ENCODE measurements at places on chromosomes 12 and 14.

- DNase-seq = no peak
These were observed 48.7 kb downstream of the NOS1 start for GRCh38 chr12:117312770-117313169.

GRCh38 chr12:27290501-27291168, 42.0 kb upstream of the BMAL2 start:
- DNase-seq = no peak

- DNase-seq = no peak
These were observed 51.5 kb downstream of the HCAR2 start for GRCh38 chr12:122651520-122652224.

GRCh38 chr12:62763312-62763711, 171.6 kb downstream of the PPM1H start:
- DNase-seq = no peak

DNA sequence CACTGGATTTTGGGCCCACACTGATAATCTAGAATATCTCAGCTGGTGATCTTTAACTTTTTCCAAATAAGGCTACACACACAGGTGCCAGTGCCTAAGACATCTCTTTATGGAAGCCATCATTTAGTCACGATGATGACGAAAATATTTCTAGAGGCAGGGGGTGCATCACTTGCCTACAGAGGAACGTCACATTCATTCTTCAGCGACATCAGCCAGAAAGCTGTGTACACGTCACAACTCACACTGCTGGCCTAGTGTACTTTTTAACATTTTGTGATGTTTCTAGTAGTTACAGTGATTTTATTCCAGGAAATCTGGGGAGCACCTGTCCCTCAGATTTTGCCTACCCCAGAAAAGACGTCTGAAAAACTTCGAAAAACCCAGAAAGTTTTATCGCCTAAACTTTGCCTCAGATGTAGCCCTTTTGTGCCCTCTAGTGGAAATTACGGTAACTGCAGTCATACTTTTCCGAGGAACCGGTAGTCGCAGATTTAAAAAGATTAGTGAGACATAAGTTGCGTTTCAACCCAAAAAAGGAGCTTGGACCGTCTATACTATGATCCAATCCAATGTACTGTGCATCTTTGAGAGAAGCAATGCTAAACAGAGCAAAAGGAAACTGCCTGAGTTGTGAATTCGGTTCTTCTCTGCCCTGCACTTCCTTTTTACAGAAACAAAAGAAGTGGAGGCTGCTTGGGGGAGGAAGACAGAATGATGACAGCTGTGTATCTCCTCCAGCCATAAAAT, 64.3 kb upstream of the STON2 start:
- no peak for DNase-seq

GRCh38 chr14:75221797-75222196, 45.4 kb upstream of the TMED10 start:
- no peak for DNase-seq

GRCh38 chr12:16369156-16369555, 21.7 kb downstream of the MGST1 start:
- no peak for DNase-seq

DNA sequence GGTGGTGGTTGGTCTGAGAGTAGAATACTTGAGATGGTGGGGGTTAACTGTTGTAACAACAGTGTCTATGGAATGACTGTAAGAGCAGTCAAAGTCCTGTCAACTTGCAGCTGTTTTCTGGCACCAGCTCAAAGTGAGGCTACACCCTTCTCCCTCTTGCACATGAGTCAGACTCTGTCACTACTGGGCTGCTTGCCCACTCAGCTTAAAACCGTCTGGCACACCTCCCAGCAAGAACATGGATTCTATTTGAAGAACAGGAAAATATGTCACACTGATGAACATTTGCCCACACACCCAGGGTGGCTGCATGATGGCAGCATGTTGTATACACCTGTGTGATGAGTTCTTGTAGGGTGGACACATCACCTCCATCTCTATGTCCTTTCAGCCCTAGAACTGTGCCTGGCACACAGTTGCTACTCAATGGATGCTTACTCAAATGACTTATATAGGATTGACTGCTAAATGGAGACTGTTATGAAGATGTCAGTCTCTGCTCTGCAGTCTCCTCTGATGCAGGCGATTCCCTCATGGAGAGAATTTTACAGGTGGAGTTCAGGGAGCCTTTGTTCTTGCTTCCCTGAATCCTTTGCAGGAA, 19.3 kb upstream of the SERPINA6 start:
- DNase-seq = no peak

- DNase-seq = peak; percentile 28
These were observed 417 bp downstream of the GLS2 start for GRCh38 chr12:56487448-56488040.

DNA sequence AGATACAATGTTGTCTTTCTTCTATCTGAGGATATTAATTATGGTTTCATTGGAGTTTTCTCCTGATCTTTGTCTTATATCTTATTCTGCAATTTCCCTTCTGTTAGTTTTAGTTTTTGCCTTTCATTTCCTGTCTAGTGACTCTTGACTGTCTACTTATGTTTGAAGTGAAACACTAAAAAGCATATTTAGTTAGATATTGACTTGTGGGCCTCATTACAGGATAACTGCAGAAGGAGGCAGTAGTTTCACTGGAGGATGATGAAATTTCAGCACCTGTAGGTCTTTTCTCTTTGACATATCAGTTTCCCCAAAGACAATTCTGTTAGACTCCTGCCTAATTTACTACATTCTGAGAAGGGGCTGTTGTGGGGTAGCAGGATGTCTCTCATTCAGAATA, 97.5 kb upstream of the NEDD1 start:
- no peak for DNase-seq

- DNase-seq = peak; percentile 10
These were observed 146.8 kb upstream of the RASSF8 start for GRCh38 chr12:25811656-25812126.

GRCh38 chr12:105322070-105322469, 8.4 kb upstream of the C12orf75 start:
- DNase-seq = no peak

DNA sequence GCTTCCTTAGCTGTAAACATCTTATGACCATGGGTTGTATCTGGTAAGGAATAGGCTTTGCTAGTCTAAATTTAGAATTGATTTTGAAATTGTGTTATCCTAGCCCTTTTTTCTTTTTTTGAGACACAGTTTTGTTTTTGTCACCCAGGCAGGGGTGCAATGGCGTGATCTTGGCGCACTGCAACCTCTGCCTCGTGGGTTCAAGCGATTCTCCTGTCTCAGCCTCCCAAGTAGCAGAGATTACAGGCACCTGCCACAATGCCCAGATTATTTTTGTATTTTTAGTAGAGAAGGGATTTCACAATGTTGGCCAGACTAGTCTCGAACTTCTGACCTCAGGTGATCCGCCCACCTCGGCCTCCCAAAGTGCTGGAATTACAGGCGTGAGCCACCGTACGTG, 2.4 kb upstream of the TUBA1B start:
- DNase-seq = no peak

GRCh38 chr12:109912855-109913321, 12.8 kb downstream of the TCHP start:
- DNase-seq = no peak

GRCh38 chr12:11722071-11722470, 72.6 kb downstream of the ETV6 start:
- DNase-seq = no peak

DNA sequence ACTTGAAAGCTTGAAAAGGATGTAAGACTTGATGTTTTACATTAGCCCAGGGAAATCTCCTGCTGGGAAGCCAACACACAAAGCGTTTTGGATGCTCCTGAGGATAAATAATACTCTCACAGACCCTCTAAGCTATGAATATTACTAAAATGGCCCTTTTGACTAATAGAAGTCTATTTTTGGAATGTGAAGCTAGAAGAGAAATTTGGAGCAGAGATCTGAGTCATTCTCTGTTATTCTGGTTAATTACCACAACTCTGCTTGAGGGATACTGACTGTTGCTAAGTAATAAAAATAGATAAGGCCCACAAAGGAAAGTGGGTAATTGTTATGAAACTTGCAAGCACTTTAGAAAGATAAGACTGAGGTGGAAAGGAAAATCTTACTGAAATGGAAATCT, 346.2 kb upstream of the STXBP6 start:
- DNase-seq = no peak

GRCh38 chr12:57452937-57453509, 2.1 kb upstream of the INHBE start:
- peak; percentile 56 for DNase-seq

DNA sequence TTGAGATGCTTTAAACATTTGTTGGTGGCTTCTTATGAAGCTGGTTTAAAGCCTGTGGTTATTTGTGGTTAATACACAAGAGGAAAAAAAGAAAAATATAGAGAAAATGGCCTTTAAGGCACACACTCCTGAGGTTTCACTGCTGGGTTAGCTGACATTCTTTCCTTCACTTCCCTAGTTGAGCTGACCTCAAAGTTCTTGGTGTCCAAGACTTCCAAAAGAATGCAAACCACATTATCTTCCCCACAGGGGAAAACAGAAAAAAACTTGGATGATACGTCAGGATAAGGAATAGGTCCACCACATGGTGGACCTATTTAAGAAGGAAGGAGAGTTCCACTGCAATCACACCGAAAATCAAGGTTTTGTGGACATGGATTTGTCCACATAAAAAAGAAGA, 94.3 kb downstream of the SLC25A21 start:
- no peak for DNase-seq

DNA sequence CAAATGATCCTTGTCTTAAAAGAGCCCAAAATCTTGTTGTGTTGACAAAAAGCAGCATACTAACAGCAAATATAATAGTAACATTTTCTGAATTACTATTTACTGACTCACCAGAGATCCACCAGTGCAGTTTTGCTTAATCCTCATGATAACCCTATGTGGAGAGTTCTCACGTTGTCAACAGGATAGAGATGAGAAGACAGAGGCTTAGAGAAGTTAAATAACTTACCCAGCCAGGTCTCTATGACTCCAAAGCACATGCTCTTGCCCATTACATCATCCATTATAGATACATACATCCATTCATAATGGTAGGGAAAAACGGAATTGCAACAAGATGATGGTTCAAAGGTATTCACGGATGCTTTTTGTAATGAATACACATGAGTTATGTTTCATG, 111.9 kb downstream of the PAX9 start:
- DNase-seq = no peak

Measured in NCI-H1930 (cell line).